Right atrium auricular region (tissue), 2 donors: ENCODE measurements at places on chromosomes 5 and 9.
A peak's percentile ranks its signal among the peaks of the same experiment; 100 is the strongest.

DNA sequence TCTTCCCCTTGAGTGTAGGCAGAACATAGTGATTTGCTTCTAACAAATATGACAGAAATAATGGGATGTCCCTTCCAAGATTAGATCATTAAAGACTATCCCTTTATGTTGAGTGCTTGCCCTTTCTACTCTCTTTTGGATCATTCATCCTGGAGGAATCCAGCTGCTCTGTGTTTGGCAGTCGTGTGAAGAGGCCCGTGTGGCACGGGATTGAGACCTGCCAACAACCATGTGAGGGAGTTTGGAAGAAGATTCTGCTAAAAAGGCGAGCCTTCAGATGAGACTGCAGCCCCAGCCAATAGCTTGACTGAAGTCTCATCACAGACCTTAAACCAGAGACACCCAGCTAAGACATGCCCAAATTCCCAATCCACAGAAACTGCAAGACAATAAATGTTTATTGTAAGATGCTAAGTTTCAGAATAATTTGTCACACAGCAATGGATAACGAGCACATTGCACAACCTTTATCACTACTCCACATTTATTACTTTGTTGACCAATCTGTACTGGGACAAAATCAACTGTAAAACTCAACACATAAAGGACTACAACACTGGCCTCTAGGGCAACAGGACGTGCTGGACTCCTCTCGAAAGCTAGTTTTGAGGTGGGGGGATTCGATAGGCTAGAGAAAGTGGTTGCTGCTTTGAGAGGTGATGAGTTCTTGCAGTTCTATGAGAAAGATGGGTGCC, 42.8 kb downstream of the ANGPTL2 start:
- DNase-seq, result no peak

GRCh38 chr5:11594021-11594420, 310.2 kb downstream of the CTNND2 start:
- DNase-seq, result no peak

GRCh38 chr9:1505489-1505888, 455.3 kb downstream of the DMRT2 start:
- DNase-seq, result no peak

GRCh38 chr5:150614661-150615060, 25.8 kb upstream of the SYNPO start:
- no peak for DNase-seq

DNA sequence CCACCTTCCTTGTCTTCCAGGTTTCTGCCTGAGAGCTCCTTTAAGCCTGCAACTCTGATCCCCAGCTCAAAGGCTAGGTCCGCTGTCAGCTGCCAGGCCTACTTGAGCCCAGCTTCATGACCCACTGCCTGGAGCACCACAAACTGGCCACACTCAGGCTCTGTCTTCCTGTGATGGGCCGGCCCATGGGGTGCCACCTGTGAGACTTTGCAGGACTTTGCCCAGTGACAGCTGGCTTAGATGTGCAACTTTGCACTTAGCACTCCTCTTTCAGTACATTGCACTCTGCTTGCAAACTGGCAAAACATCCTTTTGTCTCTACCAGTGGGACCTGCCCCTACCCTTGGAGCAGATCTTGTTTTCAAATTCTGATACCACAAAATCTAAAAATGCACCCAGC, 311.5 kb upstream of the PDE4D start:
- DNase-seq, result no peak

- no peak for DNase-seq
Measured at GRCh38 chr9:18478501-18479361, 4.8 kb downstream of the ADAMTSL1 start.

DNA sequence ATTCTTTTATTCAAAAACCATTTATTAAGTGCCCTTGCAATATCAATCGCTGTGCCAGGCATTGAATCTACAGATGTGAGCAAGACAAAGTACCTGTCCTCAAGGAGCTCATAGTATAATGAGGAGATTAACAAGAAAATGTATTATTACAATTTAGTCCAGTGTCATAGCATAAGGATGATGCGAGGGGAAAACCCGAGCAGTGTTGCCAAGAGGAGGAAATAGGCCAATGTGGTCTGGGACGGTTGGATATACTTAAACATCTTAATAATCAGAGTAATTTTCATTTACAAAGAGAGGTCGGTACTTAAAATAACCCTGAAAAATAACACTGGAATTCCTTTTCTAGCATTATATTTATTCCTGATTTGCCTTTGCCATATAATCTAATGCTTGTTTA, 18.5 kb downstream of the CD274 start:
- DNase-seq, result no peak

DNA sequence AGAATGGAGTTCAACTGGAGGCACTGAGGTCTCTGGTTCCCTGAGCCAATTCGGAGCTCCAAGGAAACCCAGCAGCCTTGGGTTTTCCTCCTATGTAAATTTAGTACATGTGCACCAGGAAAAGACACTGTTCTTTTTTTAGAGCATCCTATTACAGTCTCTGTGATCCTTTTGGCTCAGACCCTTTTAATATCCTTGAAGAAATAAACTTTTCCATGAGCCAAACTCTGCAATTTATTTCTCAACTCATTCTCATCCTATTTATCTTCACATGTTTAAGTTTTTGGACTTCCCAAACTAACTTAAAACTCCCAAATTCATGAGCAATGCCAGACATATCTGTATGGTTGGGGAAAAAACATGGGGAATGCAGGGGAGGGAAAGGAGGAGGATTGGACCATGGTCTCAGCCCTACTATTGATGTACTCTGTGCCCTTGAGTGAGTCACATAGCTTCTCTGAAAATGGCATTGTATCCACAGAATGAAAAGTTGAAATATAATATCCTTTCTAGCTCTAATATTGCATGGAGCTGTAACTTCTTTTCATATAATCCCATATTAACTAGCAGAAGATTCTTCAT, 76.6 kb downstream of the PAPPA start:
- DNase-seq, result no peak

DNA sequence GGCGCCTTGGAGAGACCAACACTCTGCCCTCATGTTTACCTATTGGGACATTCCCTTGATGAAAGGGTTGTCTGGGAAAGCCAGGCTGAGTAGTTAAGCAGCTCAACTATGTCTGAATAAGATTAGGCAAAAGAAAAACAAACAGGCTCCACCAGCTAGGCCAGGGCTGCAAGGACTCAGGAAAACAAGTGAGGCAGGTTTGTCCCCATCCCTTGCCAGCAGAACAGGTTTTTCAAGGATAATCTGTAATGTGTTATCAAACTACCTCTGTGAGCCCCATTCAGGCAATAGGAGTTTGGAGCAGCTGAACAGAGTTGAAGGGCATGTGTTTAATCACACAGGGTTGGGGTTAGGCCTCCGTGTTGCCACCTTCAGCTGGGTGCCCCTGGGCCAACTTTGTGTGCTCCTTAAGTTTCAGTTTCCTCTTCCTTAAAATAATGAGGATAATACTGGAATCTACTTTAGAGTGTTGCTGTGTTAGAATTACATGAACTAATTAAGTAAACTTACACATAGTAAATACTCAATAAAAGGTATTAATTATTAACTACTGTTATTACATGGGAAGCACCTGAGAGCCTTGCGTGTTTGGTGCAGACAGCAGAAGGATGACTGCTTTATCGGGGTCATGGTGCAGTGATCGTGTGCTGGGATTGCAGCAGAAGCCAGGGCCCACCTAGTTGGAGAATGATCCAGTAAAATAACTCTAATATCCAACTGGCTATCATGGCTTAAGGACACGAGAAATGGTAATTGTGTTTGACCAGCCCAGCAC, 72.1 kb upstream of the ATP10B start:
- DNase-seq, result no peak

DNA sequence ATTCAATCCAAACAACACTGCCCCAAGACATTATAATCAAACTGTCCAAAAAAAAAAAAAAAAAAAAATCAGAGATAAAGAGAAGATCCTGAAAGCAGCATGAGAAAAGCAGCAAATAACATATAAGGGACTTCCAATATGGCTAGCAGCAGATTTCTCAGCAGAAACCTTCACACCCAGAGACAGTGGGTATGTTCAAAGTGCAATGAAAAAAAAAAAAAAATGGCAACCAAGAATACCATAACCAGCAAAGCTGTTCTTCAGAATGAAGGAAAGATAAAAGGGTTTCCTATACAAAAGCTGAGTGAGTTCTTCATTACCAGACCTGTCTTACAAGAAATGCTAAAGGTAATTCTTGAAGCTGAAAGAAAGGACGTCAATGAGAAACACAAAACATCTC, 32.1 kb downstream of the UBTD2 start:
- no peak for DNase-seq

DNA sequence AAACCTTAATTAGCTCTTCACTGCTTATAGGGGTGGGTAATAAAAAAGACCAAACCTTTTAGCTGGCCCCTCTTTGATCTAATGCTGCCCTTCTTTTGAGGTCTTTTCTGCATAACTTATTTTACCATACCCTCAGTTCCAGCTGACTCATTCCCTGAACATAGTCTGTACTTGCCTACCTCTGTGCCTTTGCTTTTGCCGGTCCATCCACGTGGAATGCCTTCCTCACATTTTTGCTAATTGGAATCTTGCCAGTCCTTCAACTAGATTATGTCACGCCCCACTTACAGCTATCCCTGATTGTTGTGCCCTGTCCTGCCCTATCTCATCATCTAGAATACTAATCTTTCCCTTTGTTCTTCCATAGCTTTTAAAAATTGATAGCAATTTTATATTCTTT, 44.2 kb downstream of the FAF2 start:
- DNase-seq, result no peak

DNA sequence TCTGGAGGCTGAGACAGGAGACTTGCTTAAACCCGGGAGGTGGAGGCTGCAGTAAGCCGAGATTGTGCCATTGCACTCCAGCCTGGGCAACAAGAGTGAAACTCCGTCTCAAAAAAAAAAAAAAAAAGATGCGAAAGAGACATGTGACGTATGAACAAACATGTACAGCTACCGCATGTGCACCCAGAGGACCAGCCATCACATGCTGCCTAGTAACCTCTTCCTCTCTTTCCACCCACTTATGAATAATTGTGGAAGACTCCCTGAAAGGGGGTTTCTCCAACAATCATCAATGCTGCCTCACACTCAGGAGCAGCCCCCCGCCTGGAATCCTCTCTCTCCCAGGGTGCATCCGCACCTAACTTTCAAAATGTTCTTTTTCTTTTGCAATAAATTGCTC, 2.2 kb downstream of the SARDH start:
- DNase-seq, result no peak

DNA sequence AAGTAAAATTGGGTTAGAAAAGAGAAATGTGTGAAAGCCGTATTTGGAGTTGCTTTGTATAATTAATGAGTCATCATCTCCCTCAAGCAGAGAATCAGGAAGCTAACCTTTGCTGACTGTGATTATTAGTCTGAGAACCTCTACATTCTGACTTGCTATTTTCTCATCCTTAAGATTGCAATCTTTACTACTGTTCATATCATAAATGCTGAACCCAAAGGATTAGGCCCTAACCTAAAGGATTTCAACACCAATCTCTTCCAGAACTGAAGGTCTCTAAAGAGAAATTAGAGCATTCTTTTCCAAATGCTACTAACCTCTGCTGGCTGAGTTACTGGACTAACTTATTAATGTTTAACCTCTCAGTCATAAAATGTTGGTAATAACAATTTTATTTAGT, 538.1 kb upstream of the MEF2C start:
- DNase-seq, result no peak

DNA sequence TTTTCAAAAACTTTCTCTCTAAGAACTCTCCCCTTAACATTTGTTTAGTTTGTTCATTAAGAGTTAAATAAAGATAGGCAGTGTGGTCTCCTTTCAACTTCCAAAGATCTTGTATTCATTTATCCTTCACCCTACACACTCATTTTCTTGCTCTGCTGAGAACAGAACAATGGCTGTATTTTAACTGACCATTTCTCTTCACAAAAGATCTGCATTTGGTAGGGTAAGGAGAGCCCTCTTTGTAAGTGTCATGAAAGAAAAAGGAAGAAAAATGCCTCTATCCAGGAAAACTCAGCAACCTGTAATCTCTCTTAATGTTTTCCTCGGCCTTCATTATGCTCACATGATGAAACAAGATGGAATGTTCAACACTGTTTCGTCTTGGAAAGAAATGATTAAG, 193.7 kb upstream of the TLE4 start:
- no peak for DNase-seq

GRCh38 chr5:56640763-56641406, 174.5 kb upstream of the MAP3K1 start:
- DNase-seq, result no peak

DNA sequence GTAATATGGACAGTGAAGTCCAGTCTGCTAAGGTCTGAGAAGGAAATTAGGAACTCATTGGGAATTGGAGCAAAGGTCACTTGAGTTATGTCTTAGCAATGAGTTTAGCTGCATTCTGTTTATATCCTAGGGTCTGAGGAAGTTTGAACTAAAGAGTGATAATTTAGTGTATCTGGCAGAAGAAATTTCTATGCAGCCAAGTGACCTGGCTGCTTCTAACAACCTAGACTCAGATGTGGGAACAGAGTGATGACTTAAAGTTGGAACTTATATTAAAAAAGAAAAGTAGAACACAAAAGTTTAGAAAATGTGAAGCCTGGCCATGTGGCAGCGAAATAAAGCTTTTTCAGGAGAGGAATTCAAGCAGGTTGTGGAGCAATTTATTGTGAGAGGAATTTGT, 106.2 kb downstream of the PRDM9 start:
- no peak for DNase-seq

- no peak for DNase-seq
Measured at GRCh38 chr9:92327283-92327850, 1.6 kb downstream of the CENPP start.

DNA sequence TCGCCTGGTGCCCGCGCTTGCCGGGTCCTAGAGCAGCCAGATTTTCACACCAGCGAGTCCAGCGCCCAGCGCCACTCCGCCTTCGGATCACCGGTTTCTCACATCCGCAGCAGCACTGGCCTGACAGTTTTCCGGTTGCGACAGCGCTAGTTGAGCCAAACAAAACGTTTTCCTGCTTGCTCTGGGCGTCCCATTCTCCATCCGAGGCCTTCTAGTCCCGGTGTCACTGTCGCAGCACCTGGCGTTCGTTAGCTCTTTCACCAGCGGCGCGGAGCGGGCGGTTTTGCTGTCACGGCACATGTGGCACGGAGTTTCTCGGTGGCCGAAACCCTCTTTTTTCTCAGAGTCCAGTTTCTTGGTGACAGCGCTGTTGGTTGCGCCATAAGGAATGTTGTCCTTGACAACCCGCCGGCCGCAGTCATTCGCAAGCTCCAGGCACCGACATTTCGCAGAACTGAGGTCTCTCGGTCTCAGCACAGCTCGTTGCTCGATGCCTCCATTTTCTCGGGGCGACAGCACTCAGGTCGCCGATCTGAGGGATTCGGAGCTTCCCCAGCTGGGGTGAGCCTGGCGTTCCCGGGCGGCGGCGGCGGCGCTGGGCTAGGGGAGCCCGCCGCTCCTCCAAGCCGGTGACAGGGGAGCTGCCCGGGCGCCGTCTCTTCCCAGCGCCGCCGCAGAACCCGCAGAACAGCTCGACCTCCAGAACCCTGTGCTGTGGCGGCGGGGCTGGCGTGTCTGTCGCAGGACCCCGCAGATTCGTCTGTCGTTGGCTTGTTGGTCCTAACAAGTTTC, 47.8 kb downstream of the ANXA2R start:
- peak; percentile 93 for DNase-seq
